ENCODE measurements at places on chromosomes 13 and 19.

GRCh38 chr19:43739439-43740235, 15.1 kb downstream of the SMG9 start:
- peak; percentile 40 for DNase-seq

DNA sequence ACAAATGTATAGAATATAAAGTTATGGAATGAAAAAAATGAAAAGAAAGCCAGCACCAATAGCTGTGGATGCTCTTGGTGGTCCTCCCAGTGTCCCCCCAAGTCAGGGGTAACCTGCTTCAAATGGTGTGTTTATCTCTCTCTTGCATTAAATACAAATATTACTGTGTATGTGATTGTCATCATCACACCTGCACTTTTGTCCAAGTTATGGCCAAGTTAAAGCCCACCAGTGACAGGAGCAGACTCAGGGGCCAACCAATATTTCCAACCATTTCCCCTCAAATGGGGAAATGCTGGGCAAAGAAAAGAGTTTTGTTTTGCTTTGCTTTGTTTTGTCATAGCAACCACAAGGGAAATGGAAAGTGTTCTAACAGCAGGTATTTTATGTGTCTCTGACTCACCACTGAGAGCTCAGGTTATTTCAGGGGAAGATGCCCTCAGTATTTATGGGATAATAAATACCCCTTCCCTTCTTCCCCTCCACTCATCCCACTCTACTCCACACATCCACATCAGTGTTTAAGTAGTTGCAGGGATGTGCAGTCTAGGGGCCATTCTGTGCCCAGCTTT, 133.6 kb downstream of the COL4A1 start:
- peak; percentile 66 for DNase-seq

DNA sequence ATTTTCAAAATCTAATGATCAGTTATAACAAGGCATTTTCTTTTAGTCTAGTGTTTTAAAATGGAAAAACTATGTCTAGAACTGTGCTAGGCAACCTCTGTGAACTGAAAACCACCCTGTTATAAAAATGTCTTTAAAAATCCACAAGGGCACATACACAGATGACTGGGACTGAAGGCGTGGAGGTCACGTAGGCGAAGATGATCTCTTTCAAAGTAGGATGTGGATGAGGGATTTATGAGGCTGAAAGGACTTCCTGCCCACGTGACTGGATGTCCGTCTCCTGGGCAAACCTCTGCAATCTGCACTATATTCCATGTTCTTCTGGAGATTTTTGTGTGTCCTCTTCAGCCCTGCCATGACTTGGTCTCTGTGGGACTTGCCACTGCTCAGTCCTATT, 84.2 kb upstream of the ZNF536 start:
- no peak for DNase-seq

DNA sequence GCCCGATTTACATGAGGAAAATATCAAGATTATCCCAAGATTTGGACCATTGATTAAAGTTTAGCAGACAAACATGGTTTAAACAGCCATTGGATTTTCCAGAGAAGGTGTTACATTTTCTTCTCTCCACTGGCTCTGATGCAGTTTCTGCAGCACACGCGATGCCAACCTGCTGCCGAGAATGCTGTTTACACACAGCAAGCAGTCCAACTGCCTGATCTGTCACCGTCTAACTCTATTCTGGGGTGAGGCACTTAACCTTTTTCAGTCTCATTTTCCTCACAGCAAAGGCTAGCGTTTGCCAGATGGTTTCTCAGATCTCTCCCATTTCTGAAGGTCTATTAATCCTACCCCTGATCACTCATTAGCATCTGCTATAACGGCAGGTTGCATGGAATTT, 763.5 kb upstream of the GPC6 start:
- no peak for DNase-seq

GRCh38 chr13:24127116-24127631, 33.3 kb upstream of the SPATA13 start:
- no peak for DNase-seq

DNA sequence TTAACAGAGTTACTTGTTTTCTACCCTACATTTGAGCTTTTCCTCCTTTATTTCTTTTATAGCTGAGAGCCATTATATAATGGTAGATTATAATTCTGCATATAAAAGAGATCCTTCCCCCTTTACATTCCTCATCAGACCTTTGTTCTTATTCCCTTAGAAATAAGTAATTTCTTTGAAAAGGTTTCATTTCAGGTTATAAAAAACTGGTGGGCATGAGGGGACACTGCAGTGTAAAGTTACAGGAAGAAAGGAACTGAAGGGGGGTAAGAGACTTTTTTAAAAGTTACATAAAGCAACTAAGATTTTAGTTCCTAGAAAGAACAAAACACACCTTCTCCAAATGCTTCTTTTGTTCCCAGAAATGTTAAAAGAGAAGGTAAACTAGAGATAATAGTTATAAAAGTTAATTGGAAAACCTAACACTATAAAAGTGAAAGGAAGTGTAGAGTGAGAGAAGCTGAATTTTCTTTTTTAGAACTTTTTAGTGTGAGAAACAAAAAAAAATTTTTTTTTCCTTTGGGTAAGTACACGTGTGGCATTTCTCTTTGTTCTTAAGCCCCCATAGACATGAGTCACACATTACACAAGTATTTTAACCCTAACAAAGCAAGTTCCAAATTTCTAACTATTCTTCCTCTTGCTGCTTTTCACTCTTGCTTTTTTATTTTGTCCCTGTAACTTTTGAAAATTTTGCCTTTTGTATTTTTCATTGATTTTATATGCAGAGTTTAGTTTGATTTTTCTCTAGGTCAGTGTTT, 106.4 kb upstream of the MLNR start:
- DNase-seq, result peak; percentile 66

DNA sequence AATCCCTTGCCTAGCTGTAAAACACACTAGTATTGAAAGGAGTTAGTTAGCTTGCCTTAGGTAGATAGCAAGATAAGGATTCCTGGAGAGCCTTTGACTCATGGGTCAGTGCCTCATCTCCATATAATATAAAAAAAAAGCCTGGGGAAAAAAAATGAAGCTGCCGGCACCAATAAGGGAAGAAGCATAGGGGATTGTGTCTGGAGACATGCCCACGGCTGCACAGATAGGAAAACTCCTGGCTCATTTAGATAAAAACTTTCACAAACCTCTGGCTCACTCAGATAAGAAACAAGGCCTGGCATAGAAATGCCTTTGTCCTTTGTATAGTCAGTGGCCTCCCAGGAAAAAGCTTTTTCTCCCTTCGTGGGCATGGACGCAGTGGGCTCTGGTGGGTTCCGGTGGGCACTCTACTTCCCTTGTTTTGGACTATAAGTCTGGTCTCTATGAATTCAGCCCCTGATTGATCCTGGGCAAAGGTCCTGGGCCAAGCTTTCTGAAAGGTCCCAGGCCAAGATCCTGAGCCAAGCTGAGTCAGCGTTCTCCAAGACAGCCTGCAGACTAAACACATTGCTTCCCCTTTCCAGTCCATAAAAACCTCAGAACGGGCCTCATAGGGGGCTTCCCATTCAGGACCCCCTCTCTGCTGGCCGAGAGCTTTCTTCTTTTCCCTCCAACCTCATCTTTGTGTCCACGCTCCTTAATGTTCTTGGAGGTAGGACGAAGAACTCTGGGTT, 4.9 kb upstream of the OR7A17 start:
- no peak for DNase-seq

DNA sequence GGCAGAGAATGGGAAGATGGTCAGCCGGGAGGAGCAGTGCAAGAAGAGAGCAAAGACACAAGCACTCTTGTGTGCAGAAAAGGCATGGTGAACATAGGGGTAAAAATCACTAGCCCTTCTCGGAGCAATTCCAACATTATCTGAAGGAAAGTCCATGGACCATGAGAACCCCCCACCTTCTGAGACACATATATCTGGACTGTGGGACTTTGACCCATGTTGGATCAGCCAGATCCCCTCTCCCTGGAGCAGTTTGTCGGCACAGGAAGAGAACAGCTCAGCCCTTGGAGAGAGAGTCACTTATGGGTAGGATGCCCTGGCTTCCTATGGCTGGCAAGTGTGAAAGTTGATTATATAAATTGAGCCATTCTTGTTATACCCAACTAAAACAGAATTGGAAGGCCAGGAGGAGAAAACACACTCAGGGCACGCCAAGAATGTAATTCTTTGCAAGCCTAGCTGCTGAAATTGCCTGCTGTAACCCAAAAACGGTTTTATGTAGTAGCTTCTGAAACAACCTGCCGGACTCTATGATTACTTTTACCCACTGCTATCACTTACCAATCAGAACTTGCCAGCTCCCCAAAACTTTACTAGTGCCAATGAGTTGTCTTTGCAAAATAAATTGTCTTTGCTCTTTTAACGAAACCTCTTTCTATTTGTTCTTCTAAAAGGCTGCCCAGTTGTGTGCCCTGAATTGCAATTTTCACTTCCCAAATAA, 62.8 kb upstream of the ZNF599 start:
- no peak for DNase-seq

- DNase-seq, result peak; percentile 34
Measured at GRCh38 chr19:46861691-46862502, 1.1 kb downstream of the ARHGAP35 start.

GRCh38 chr19:51124729-51125128, at the start of gene SIGLEC9:
SIGLEC9 (plus strand) TSS chr19:51124906; CDS start chr19:51124975, 69 bp downstream.
- no peak for DNase-seq

Measured in kidney tubule cell (primary cell).